NCI-H1930 (cell line): ENCODE measurements at places on chromosomes 4 and X.

GRCh38 chr4:185730849-185731608 is 81.0 kb downstream of the SORBS2 start:
- DNase-seq: no peak

GRCh38 chr4:86106475-86106874 is 253.4 kb downstream of the MAPK10 start:
- no peak for DNase-seq

GRCh38 chr4:19187096-19187495 is 1064.6 kb upstream of the SLIT2 start:
- no peak for DNase-seq

GRCh38 chr4:42302348-42302747 is 94.9 kb upstream of the SHISA3 start:
- DNase-seq: peak; percentile 29

DNA sequence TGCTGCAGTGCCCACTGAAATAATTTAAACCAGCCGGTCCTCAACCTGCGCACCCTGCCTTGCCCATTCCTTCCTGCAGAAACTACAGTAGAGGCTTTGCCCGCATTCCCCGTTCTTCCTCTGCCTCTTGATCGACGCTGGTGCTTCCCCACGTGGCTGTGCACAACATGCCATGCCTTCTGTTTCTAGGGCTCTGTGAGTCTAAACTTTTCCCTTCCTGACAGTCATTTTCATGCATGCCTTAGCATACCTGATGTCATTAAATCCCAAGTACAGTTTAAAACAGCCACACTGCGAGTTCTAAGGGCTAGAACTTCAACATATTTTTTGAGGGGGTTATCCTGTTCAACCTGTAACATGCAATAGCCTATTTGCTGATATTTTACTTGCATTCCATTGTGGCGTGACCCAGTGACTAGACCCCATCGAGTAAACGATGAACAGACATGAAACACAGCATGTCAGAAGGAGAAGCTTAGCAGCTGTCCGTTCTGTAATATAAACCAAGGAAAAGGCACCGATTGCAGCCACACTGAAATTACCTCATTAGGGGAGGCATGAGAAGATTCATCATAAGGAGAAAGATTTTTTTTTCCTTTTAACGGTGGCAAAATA is 232.5 kb downstream of the ARHGAP10 start:
- no peak for DNase-seq

DNA sequence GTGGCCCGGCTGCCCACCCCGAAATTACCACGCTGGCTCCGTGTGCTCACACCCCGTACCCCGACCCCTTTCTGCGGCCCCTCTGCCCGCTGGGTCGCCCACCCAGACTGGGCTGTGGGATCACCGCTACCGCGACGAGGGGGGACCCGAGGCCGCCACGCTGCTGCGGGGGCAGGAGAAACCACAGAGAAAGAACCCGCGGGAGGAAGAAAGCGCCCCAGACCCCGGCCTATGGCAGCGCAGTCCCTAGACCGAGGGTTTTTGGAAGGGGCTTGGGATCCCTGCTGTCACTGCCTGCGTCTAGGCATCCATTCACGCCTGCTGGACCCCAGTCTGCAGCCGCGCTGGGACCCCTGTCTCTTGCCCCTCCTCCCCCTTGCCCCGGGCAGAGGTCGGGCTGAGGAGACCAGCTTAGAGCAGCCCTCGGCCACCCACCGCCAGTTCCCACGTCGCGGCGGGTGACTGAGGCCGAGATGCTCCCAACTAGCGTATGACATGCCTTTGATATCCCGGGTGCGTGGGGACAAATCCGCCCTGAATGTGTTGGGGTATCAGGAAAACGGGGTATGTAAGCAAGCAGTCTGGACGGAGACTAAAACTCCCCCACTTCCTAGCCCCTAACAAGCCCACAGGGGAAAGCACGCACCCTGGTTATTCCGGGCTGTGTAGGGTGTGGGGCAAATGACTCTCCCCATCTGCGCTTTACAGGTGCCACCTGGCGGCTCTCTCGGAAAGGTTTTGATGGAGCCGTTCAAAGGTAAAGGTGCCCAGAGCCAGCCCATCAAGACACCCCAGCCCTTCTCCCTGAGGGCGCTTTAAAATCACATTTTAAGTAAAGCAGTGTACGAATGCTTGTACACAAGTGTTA is 862 bp upstream of the INPP4B start:
- peak; percentile 32 for DNase-seq

- no peak for DNase-seq
These were observed 67.7 kb upstream of the ZXDA start for GRCh38 chrX:57977992-57978391.

GRCh38 chrX:26914232-26914631 is 548.9 kb downstream of the PPP4R3C start:
- DNase-seq: no peak

DNA sequence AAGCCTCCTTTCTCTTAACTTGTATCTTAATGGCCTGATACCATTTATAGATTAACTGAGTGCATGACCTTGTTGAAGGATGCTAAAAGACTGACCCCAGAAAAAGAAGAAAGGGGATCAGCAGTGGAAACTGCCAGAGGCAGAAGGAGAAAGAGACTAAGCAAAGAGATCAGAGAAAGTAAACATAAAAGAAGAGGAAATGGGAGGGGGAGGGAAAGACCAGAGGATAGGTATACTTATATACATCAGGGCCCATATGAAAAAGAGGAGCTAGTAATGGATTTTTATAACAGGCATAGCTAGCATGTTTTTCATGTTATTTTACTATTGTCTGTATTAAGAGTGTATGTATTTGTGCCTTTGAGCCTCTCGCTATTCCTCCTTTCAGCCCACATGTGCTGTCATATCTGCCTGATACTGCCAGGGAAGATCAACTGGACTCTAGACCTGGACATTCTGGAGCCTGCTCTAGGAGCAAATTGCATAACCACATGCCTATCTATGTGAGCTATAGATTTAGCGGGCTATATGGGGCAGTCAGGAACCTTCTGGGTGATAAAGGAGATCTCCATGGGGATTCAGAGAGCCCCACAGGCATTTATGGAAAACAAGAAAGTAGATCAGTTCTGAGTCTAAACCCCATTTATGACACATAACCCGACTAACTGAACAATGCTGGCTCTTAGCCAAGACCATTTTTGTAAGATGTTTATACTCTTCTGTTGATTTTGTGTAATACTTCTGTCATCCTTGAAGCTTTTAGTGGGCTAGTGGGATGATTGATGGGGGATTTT is 13.4 kb upstream of the SNX12 start:
- DNase-seq: no peak

GRCh38 chrX:38036466-38036865 is 30.1 kb downstream of the SYTL5 start:
- no peak for DNase-seq

GRCh38 chr4:165766018-165766417 is 107.0 kb upstream of the TLL1 start:
- DNase-seq: no peak

- no peak for DNase-seq
These were observed 4.6 kb downstream of the TXK start for GRCh38 chr4:48129307-48130014.

- DNase-seq: no peak
These were observed 128.1 kb upstream of the HPF1 start for GRCh38 chr4:169885893-169886292.

GRCh38 chr4:17781300-17782287 is at the start of gene FAM184B:
FAM184B (minus strand) TSS chr4:17781621; CDS start chr4:17781299, 322 bp downstream.
- no peak for DNase-seq

DNA sequence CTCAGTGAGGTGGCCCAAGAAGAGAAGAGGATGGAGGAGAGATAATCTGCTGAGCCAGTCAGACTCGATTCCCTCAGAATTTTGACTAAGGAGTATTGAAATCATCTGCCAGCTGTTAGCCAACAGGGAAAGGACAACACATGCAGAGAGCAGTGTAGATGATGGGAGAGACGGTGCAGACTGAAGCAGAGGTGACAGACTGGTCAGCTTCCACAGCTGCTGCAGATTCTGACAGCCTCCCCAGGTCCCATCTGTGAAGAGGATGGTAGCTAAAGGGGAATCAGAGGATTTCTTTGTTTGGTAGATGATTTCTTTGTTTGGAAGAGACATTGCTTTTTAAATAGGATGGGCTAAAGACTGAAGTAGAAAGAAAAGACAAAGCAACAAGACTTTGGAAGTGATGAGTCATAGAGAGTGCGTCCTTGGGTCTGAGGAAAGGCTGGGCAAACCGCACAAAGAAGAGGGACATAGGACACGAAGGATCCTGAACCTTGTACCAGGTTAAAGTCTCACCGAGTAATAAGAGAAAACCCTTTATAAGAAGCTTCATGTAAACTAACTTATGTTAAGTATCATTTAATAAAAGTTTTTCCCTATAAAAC is 27.6 kb downstream of the INTU start:
- DNase-seq: no peak

DNA sequence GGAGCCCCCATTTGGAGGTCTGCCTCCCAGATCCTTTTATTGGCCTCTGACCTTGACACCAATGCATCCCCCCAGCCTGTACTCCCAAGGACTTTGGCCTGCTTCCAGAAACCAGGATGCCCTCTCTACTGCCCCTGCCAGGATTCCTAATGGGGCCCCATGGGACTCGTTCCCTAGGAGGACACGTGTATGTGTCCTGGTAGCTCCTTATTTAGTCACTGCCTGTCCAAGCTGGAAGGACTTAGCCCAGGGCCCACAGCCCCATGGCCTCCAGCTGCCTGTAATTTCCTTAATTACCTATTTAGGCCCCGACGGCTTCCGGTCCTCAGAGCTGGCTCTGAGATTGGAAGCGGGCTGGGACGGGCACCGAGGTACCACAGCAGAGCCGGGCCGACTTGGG is 9.4 kb downstream of the ATP2B3 start:
- DNase-seq: no peak

- no peak for DNase-seq
These were observed 1.5 kb downstream of the ASMTL start for GRCh38 chrX:1451251-1451660.

- no peak for DNase-seq
These were observed 192.1 kb downstream of the IDS start for GRCh38 chrX:149312988-149313387.

DNA sequence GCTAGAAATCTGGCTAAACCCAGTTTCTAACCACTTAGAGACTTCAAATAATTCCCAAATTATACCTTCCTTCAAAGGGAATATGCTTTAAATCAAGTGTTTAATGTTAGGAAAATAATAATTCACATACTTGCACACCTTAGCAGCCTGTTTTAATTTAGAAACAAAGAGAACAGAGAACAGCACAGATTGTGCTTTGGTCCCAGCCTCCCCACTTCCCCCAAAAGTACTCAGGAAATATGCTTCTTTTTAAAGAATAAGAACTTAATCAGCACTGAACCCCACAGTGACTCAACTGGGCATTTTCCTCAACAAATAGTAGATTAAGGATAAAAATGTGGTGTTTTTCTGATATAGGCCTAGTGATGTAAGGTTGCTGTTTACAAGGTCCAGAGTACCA is 295.8 kb downstream of the GBA3 start:
- no peak for DNase-seq

- DNase-seq: no peak
These were observed 537.2 kb upstream of the CPEB2 start for GRCh38 chr4:14465057-14465456.

GRCh38 chrX:28901637-28902036 is 314.4 kb downstream of the IL1RAPL1 start:
- no peak for DNase-seq

GRCh38 chr4:54433686-54434085 is 204.6 kb downstream of the PDGFRA start:
- no peak for DNase-seq

GRCh38 chr4:180486342-180486741 is 1756.9 kb upstream of the TENM3 start:
- DNase-seq: no peak

DNA sequence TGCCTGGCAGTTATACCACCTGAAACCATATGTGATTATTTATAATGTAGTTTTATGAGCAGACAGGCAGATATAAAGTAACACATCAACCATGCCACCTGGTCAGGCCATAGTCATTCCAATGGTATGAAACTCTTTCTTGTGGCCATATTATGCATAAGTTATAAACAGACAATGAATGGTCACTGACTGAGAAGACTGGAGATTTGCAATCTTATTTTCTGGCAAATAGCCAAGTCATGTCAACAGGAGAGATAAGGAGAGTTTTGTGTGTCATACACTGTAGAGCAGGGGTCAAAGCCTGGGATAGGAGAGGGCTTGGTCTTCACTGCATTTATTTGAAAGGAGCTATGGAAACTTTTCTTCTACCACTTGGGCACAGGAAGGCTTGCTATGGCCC is 29.5 kb downstream of the SORBS2 start:
- no peak for DNase-seq

DNA sequence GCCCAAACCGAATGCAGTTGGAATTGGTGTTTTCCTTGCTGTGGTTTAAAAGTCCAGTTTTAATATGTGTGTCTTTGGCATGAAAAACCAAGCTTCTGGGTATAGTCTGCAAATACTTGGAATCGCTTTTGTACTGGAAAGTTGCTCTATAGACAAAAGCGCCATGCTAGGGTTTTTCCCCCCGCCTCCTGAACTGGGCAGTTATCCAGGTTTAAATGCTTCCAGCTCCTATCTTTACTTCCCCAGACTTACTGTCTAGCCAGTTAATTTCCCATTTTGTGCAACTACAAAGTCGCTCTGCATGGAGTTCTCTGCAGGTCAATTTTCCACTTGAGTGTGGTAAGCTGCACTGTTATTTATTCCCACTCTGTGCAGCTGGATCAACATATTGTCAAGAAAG is 2.7 kb downstream of the RASL11B start:
- no peak for DNase-seq

GRCh38 chr4:64713256-64713840 is 304.1 kb upstream of the TECRL start:
- peak; percentile 5 for DNase-seq

DNA sequence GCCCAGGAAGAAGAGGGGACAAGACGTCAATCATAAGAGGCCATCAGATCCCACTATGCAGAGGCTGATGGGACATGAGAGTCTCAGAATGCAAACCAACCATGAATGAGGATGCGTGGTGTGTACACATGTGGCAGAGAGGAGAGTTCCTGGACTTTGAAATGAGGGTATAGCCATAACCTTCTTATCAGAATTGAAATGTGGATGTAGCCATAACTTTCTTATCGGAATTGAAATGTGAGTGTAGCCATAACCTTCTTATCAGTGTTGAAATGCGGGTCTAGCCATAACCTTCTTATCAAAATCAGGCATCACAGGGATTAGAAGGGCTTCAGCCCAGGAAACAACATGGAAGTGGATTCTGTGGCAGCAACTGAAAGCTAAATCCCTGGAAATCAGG is 415.5 kb upstream of the FAT1 start:
- no peak for DNase-seq

DNA sequence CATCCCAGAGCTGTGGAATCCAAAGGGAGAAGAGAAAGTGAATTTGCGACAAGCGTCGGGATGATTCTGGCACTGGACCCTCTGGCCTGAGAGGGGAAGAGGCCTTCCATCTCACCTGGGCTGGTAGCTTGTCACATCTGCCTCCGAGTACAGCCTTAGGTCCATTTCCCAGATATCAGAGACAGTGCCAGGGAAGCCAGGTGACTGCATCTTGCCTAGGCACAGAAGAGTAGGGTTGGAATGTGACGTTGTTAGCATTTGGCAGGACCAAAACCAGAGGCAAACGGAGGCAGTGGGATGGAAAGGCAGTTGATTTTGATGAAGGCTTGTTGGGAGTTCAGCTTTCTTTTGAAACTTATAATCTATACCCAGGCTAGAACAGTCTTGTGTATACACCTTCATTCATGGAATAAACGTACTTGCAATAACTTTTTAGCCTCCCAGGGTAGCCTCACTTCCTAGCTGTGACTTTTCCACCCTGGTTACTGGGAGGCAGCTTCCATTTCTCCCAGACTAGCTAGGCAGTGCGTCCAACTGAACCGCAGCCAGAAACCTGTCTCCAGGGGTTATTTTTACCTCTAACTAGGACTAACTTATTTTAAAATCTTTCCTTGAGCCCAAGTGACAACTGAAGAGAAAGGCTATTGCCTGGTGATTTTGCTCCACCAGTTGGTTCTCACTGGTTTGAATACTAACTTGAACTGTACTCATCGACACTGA is 5.9 kb downstream of the SOD3 start:
- DNase-seq: no peak
